ENCODE measurements at places on chromosomes 13 and 19.
A peak's percentile ranks its signal among the peaks of the same experiment; 100 is the strongest.

DNA sequence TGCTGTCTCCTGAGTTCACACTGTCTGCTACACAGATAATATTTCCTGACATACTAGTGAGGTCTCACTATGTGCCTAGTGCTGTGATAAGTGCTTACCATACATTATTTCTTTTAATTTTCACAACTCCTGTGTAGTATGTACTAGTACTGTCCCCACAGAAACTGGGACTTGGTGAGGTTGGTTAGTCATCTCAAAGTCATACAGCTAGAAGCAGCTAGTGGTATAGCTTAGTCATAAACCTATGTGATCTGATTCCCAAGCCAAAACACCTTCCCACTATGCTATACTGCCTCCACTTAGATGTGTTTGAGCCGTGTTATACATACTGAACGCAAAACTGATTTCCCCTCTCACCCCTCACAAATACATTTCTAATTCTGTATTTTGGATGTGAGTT, 10.5 kb downstream of the MTMR6 start:
- DNase-seq = no peak

DNA sequence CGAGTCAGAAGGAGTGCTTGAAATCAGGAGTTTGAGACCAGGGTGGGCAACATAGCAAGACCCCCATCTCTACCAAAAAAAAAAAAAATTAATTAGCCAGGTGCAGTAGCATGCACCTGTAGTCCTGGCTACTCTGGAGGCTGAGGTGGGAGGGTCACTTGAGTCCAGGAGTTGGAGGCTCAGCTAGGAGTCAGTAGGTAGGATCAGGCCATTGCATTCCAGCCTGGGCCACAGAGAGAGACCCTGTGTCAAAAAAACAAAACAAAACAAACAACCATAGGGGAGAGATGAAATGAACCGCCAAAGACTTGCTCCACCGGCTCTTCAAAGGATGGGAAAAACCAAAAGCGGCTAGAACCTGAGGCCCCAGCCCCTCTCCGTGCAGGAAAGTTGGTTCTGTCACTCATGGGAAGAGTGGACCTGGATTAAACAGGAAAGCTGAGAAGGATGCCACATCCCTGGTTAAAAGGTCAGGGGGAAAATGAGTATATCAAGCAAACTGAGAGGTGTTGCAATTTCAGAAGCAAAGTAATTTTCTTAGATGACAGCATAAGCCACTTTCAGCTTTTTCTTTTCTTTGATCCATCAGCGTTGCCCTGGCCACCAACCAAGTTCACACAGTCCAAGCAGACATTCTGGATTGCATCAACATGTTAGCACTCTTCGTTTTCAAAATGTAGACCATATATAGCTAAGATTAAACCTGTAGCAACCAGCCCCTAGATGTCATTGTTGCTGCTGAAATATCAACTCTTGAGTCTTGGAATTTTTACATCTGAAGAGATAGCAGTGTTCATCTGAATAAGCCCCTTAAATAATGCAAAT, 8.9 kb upstream of the ZNF507 start:
- DNase-seq = no peak

GRCh38 chr13:113393563-113394338, 29.8 kb upstream of the GRTP1 start:
- DNase-seq = peak; percentile 69

GRCh38 chr19:40389404-40390083, 437 bp downstream of the HIPK4 start:
- DNase-seq = no peak

DNA sequence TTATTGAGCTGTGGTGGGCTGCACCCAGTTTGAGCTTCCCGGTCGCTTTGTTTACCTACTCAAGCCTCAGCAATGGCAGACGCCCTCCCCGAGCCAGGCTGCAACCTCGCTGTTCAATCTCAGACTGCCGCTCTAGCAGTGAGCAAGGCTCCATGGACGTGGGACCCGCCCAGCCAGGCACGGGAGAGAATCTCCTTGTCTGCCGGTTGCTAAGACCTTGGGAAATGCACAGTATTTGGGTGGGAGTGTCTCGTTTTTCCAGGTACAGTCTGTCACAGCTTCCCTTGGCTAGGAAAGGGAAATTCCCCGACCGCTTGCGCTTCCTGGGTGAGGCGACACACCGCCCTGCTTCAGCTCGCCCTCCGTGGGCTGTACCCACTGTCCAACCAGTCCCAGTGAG, 27.7 kb upstream of the UBAC2 start:
- DNase-seq = no peak

DNA sequence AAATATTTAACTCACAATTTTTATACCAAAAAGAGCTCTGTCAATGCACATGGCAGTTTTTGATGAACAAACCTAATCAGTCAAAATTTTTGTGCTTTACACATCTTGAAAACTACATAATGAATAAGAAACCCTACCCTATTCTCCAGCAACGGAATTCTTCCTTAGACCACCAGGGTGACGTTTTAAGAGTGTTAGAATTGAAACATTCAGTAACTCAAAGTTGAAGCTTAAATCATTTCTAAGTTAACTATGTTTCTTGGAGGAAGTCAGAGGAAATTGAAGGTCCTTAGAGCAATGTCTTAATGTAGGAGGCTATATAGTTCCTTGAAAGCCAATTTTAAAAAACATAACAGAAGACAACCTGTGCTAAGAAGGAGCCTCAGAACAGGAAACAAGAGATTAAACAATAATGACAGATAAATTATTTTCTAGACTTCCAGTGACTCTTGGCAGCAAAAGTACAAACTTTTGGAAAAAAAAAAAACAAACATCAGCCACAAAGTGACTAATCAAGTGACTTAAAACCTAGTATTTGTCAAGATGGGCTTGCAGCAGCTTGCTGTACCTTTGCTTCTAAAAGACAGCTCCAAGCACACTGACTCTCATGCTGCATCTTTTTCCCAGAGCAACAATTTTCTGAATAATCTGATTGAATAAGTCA, 6.2 kb downstream of the SPRY2 start:
- no peak for DNase-seq

GRCh38 chr19:35986664-35987570, 8.1 kb upstream of the SDHAF1 start:
- DNase-seq = peak; percentile 60

- DNase-seq = no peak
Observed at GRCh38 chr19:1223018-1223855, 14.6 kb downstream of the CBARP start.

- DNase-seq = no peak
Observed at GRCh38 chr19:34269081-34269480, 14.7 kb downstream of the GARRE1 start.

DNA sequence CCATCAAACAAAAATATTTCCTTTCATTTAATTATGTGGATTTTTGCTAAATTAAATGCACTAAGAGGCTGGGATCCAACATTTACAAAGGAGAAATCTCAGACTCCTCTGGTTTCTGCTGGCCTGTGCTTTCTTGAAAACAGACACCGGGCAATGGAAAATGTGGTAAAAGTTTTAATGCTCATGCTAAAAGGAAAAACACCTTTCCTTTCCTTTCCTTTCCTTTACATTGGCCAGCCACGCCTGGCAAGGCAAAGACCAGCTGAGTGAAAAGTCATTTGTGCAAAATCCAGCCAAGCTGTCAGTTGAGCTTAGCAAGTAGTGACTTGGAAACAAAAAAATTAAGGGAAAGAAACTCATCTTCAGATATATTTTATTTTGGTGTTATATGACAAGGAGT, 240.3 kb downstream of the LACC1 start:
- no peak for DNase-seq

DNA sequence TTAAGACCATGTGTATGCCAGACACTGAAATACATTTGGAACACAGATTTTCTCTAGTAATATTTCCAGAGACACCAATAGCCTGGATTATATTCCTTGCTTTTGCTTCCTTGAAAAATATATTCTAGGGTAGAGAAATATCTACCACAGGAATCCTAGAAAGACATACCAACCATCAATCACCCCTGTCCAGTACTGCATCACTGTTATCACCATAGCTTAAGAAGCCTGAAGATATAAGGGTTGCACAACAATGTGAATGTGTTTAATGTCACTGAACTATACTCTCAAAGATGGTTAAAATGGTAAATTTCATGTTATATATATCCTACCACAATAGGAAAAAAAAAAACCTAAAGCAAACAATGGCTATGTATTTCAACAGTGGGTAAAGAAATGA, 163.6 kb downstream of the DIAPH3 start:
- no peak for DNase-seq

DNA sequence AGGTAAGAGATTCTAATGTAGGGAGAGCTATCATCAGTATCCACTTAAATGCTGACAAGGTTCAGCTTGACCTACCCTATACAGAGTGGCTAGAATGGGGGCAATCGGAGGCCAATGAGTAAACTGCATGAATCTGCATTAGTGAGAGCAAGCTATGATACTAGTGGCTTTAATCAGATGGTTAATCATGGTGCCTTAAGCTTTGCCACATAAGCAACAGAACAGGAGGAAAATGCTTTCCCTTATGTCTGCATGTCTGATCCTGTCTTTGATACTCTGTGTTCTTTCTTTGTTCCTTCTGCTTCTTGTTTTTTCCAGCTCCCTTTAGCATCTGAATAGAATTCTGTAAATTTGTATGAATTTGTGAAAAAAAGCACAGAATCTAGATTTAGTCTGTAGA, 91.1 kb downstream of the WDFY2 start:
- no peak for DNase-seq

GRCh38 chr19:47713046-47714021, at the start of gene EHD2:
TSS of gene EHD2 (plus strand) at chr19:47713422. CDS start at chr19:47716613, 3,191 bp downstream.
- DNase-seq = no peak

GRCh38 chr13:78650717-78651083, 8.3 kb downstream of the OBI1 start:
- DNase-seq = no peak

DNA sequence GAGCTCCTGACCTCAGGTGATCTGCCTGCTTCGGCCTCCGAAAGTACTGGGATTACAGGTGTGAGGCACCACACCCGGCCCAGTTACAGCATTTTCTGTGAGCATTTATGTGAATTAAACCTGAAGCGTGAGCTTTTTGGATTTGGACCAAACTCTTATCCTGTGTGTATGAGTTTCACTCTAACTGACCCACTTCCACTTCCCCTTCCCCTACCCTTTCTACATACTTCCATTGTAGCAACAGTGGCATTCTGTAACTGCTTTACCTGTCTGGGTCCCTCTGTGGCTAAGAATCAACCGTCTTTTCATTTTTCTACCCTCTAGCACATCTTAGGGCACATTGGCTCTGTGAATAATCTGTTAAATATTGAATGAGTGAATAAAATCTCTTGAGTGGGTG, 16.2 kb downstream of the FRY start:
- no peak for DNase-seq

GRCh38 chr13:107348925-107349324, 781.0 kb upstream of the ARGLU1 start:
- DNase-seq = no peak

GRCh38 chr19:28956421-28956820, 256.5 kb downstream of the UQCRFS1 start:
- no peak for DNase-seq

DNA sequence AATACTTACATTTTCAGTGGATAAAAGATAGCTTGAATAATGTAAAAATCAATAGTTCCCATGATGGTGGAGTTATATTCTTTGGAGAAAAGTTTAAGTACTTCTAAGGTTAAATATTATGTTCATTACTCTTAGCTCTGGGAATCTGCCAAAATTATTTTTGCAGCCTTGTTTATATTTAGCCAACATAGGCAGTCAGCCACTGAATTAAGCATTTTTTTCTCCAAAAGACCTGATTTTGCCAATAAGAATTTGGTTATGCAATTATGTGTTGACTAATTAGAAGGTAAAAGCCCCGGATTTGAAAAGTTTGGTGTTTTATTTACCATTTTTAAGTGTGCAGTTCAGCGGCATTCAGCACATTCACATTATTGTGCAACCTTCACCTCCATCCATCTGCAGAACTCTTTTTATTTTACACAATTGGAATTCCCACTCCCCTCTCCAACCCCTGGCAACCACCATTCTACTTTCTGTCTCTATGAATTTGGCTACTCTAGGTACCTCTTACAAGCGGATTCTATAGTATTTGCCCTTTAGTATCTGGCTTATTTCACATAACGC, 90.1 kb upstream of the C1QTNF9B start:
- DNase-seq = no peak

GRCh38 chr19:45920458-45920857, 5.9 kb upstream of the NANOS2 start:
- DNase-seq = no peak

DNA sequence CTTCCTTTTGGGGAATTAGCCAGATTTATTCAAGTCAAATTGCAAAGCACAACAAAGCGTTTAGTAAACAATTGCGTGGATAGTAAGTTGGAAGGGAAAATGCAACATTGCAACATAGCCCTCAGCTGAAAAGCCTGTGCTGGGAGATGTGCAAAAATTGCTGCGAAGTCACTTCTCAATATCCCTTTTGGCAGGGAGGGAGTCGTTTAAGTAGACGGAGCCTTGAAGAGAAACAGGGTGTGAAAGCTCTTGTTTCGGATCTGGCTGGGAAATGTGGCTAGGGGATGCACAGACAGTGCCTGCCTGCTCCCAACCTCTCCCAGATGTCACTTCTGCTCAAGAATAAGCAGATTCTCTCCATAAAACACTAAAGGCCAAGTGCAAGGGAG, 56.8 kb downstream of the SLC7A1 start:
- no peak for DNase-seq

- no peak for DNase-seq
Observed at GRCh38 chr19:56595548-56595899, 422 bp downstream of the ZNF71 start.

DNA sequence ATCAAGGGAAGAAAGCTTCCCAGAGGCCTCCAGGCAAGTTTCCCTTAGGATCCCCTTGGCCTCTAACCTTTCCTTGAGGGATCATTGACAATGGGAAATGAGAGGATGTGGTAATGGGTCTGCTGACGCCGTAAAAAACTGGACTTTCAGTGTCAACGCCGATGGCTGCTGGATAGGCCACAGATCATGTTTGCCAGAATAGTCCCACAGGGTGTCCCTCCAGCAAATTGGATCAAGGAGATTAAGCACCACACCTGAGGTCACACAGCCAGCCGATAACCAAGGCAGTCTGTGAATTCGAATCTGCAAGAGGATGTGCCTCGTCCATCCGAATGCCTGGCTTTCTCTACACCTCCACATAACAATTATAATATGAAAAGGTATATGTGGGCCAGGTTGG, 17.6 kb downstream of the BCAT2 start:
- DNase-seq = no peak

- no peak for DNase-seq
Observed at GRCh38 chr19:44684892-44685863, 13.8 kb upstream of the CEACAM16 start.

GRCh38 chr19:535017-535835, 3.7 kb downstream of the CDC34 start:
- no peak for DNase-seq

DNA sequence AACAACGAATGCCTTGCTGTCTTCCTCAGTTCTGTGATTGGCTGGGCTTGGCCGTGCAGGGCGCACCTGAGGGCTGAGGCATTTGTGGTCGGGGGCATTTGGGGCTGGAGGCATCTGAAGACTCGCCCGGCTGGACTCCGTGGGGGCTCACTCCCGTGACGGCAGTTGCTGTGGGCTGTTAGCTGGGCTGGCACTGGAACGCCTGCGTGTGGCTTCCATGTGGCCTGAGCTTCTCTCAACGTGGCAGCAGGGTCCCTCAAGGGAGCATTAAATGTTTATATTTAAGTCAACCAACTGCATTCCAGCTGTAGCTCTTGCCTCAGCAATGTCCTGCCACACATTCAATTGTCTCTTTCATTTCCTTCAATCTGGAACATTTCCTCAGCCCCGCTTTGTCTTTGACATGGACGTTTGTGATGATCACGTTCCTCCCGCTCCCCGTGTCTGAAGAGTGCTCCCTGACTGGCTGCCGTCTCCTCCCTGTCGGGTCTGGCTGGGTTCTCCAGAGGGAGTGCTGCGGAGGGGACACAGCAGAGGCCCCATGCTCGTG, 21.0 kb downstream of the CCDC8 start:
- DNase-seq = no peak

- no peak for DNase-seq
Observed at GRCh38 chr19:53041366-53041765, 3.2 kb upstream of the ERVV-2 start.
